ENCODE measurements at places on chromosomes 5 and 9.

DNA sequence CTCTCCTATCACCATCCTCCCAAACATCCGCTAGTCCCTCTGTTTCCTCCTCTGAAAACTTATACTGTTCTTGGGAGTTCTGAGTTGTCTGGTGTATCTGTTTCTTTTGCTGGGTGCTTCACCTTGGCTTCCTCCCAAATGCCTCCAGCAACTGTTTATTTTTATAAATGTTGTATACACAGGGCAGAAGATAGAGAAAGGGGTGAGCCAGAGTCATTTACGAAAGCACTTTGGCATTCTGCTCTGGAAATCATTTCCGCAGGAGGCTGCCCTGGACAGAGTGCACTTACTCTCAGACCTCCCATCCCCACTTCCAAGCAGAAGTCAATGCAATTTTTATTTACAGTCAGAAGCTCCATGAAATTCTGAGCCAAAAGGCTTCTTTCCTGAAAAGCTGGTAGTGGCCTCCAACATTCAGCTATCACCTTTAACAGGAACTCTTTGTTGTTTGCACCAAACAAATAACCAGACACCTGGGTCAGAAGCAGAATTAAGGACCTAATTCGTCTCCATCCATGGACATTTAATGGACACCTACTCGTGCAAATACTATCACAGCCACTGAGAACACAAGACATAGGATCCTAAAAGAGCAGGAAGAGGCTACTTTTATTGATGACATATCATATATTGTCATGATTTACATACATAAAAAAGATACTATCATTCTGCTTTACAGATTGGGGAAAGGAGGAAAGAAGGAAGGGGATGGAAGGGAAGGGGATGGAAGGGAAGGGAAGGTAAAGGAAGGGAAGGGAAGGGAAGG is 229.5 kb upstream of the PAPPA start:
- H3K4me1 ChIP-seq: no peaks in the 10 kb centered on the region
- H3K4me3 ChIP-seq: no peak overlapping the region
- H3K27ac ChIP-seq: no peak overlapping the region

DNA sequence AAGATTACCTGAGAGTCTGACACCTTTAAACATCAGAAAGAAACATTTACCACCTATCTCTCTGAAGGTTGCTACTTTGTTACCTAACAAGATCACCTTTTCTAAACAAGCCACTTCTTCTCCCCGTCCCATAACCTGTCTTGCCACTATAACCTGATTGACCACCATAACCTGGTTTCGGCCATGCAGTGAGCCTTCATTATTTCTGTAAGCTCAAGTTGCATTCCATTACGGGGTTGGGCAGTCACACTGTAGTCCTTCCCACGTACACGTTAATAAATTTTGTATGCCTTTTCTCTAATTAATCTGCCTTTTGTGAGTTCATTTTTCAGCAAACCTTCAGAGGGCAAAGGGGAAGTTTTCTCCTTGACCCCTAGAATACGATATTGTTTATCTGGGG is 28.0 kb upstream of the CCNG1 start:
- H3K4me1 ChIP-seq: peaks cover 12% of the 10 kb centered on the region
- H3K36me3 ChIP-seq: no peaks in the 10 kb centered on the region
- H3K27ac ChIP-seq: no peak overlapping the region
- DNase-seq: no peak
- H3K27me3 ChIP-seq: peaks cover 8% of the 10 kb centered on the region

DNA sequence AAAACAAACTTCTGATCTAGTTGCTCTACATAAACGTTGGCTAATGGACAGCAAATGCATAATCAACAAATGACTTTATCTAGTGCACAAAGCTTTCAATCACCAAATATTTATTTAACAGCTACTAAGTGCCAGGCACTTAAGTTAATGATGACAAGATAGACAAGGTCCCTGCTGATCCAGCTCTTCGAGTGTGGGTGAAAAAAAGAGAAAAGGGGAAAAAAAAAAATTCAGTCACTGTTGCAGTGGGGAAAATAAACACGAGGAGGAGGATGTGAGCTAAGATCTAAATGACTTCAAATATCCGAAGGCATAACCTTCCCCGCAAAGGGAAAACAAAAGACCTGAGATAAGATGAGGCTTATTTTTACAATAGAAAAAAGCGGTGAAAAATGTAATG is 9.6 kb downstream of the PSIP1 start:
- no peaks in the 10 kb centered on the region for H3K27me3 ChIP-seq
- no peak for DNase-seq
- H3K36me3 ChIP-seq: peaks cover 90% of the 10 kb centered on the region
- no peak overlapping the region for H3K4me3 ChIP-seq

DNA sequence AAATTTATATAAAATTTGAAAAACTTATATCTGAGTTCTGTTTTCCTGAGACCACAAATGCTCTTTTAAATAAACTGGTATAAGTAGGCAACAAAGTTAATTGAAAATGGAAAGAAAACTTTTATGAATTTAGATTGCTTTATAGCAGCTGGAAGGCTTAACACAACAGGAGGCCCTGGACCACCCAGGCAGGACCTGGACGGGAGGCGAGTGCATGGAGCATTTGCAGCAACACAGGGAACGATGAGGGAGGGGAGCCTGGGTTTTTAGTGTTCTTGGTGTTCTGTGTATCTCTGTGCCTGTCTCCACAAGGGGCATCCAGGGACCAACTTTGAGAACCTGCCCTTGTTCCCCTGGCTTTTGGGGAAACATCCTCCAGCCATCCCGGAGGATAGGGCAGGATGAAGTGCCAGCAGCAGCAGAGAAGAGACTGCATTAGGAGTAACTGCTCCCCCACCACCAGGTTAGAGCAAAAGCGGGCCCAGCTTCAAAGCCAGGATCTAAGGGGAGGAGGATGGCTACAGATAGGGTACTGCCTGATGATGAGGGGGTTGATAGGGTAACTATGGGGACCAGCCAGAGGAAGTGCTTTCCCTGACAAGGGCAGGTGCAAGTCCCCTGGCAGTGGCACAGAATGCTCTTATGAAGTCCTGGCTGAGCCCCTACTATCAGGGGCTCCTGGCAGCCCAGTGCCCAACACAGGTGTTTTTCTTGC is 6.7 kb upstream of the SPATA31E1 start:
- H3K36me3 ChIP-seq: no peaks in the 10 kb centered on the region
- H3K4me1 ChIP-seq: peaks cover 27% of the 10 kb centered on the region
- no peak for DNase-seq

GRCh38 chr5:157282150-157282549 is 16.2 kb downstream of the CYFIP2 start:
- H3K36me3 ChIP-seq: no peaks in the 10 kb centered on the region
- DNase-seq: no peak
- H3K4me1 ChIP-seq: peaks cover 3% of the 10 kb centered on the region

- no peaks in the 10 kb centered on the region for H3K36me3 ChIP-seq
- H3K4me1 ChIP-seq: peaks cover 27% of the 10 kb centered on the region
- H3K27ac ChIP-seq: peak overlapping the region; percentile 20
- H3K4me3 ChIP-seq: no peak overlapping the region
These were observed 142.8 kb downstream of the TMEM38B start for GRCh38 chr9:105836936-105837660.

DNA sequence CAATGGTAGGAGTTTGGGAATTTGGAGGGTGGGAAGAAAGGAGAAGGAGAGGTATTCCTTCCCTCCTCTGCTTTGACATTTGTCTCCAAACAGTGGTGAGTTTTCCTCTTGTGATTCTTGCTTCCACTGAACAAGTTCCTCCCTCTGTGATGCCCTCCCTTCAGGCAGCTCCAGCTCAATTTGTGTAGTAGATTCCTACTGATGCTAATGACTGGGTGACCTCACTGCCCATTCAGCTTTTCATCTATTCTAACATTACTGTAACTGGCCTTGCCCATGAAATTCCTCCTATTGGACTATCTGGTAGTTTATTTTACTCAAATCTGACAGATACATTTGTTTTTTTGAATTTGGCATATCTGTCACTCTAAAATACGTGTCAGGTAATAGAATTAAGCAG is 121.4 kb downstream of the NFIB start:
- H3K36me3 ChIP-seq: no peaks in the 10 kb centered on the region
- H3K4me1 ChIP-seq: peaks cover 22% of the 10 kb centered on the region
- no peak overlapping the region for H3K4me3 ChIP-seq
- peaks cover 6% of the 10 kb centered on the region for H3K27me3 ChIP-seq

DNA sequence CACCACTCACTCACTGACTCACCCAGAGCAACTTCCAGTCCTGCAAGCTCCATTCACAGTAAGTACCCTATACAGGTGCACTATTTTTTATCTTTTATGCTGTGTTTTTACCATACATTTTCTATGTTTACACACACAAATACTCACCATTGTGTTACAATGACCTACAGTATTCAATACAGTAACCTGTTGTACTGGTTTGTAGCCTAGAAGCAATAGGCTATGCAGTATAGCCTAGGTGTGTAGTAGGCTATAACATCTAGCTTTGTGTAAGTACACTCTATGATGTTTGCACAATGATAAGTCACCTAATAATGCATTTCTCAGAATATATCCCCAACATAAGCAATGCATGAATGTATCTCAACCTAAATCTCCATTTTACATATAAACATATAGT is 541.1 kb downstream of the NR2F1-AS1 start:
- no peak overlapping the region for H3K27ac ChIP-seq
- peaks cover 38% of the 10 kb centered on the region for H3K36me3 ChIP-seq
- H3K4me1 ChIP-seq: peaks cover 39% of the 10 kb centered on the region
- H3K27me3 ChIP-seq: no peaks in the 10 kb centered on the region

DNA sequence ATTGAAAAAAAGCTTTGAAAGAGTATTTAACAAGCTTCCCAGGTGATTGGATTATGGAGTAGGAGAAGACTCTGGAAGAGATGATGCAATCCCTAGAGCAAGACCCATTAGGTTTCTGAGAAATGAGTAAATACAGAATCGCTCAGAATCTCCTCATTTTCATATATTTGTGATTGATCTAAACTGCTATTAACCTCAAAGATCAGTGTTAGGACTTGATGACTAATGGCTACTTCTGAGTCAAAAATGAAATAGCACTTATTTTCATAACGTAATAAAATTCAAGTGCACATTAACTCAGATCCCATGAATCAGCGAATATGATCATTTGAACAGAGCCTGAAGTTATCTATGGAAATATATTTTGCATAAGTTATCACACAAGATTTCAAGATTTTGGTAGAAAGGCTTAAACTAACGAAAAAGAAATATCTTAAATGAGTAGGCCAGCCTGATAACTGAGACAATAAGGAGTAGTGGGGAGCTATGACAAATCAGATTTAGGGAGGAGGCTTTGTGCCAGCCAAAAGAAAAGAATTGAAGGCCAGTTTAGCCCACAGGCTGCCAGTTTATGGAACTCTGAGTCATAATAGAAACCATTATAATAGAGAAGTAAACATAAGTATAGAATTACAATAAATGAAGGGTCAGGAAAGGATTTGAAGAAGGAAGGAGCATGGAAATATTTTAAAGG is 106.7 kb upstream of the OSMR start:
- H3K4me3 ChIP-seq: no peak overlapping the region
- no peak overlapping the region for H3K27ac ChIP-seq
- no peak for DNase-seq
- no peaks in the 10 kb centered on the region for H3K4me1 ChIP-seq

DNA sequence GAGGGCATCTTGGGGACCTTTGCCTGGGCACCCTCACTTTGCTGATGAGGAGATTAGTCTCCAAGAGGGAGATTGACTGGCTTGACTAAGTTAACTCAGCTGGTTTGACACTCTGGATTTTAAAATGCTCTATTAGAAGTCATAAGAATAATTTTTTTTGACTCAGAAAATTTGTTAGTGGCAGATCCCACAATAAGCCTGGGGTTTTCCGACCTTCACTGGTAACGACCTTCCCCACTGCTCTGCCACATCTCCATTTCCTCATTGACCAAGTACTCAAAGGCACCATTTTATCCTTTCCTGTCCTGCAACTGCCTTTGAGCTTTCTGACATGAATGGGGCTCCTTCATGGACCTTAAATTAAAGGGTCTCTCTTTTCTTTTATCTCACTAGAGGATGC is 67.0 kb downstream of the ARHGEF28 start:
- DNase-seq: no peak
- no peaks in the 10 kb centered on the region for H3K36me3 ChIP-seq
- no peak overlapping the region for H3K27ac ChIP-seq
- H3K27me3 ChIP-seq: peaks cover 4% of the 10 kb centered on the region

GRCh38 chr9:87803166-87803565 is 77.2 kb downstream of the CTSL start:
- no peak overlapping the region for H3K4me3 ChIP-seq
- H3K4me1 ChIP-seq: peaks cover 32% of the 10 kb centered on the region
- H3K27ac ChIP-seq: no peak overlapping the region
- no peak for DNase-seq
- H3K36me3 ChIP-seq: peaks cover 12% of the 10 kb centered on the region

GRCh38 chr5:111999286-111999685 is 242.3 kb upstream of the NREP start:
- no peak for DNase-seq
- H3K27ac ChIP-seq: no peak overlapping the region
- H3K4me3 ChIP-seq: no peak overlapping the region
- no peaks in the 10 kb centered on the region for H3K4me1 ChIP-seq
- H3K36me3 ChIP-seq: no peaks in the 10 kb centered on the region

DNA sequence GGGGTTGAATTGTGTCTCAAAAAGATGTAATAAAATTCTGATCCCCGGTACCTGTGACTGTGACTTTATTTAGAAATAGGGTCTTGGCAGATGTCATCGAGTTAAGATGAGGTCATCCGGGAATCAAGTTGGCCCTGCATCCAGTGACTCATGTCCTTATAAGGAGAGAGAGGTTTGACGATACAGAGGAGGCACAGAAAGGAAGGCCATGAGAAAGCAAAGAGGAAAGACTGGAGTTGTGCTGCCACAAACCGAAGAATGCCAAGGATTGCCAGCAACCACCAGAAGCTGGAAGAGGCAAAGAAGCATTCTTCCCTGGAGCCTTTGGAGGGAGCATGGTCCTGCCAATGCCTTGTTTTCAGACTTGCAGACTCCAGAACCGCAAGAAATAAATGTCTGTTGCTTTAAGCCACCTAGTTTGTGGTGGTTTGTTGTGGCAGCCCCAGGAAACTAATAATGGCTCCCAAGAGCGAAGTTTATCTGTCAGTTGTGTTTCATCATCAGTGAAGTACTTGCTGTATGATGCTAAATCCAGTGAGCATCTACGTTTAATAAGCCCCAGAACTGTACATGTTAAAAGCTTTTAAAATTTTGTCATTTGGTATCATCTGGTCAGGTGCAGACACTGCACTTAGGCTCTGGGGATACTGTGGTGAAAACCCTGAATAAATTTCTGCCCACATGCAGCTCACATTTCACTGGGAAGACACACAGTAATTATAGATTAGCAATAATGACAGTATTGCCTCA is 114.8 kb downstream of the TLE4 start:
- H3K27ac ChIP-seq: peak overlapping the region; percentile 84
- DNase-seq: no peak
- peaks cover 71% of the 10 kb centered on the region for H3K36me3 ChIP-seq
- peaks cover 2% of the 10 kb centered on the region for H3K27me3 ChIP-seq
- H3K4me3 ChIP-seq: no peak overlapping the region

GRCh38 chr5:56346741-56347535 is 113.8 kb upstream of the ANKRD55 start:
- DNase-seq: no peak
- H3K36me3 ChIP-seq: no peaks in the 10 kb centered on the region
- no peak overlapping the region for H3K27ac ChIP-seq
- peaks cover 18% of the 10 kb centered on the region for H3K4me1 ChIP-seq
- no peak overlapping the region for H3K4me3 ChIP-seq
- H3K27me3 ChIP-seq: peaks cover 2% of the 10 kb centered on the region
